Omental fat pad (tissue), 4 donors: ENCODE measurements at places on chromosomes 11 and 22. TPM values are rescaled to one million over a fixed set of nuclear protein-coding genes. Genes with fewer than 3 reads are reported as not detected.

GRCh38 chr22:36360871-36361383 lies 26.8 kb downstream of the MYH9 start:
- DNase-seq: no peak

DNA sequence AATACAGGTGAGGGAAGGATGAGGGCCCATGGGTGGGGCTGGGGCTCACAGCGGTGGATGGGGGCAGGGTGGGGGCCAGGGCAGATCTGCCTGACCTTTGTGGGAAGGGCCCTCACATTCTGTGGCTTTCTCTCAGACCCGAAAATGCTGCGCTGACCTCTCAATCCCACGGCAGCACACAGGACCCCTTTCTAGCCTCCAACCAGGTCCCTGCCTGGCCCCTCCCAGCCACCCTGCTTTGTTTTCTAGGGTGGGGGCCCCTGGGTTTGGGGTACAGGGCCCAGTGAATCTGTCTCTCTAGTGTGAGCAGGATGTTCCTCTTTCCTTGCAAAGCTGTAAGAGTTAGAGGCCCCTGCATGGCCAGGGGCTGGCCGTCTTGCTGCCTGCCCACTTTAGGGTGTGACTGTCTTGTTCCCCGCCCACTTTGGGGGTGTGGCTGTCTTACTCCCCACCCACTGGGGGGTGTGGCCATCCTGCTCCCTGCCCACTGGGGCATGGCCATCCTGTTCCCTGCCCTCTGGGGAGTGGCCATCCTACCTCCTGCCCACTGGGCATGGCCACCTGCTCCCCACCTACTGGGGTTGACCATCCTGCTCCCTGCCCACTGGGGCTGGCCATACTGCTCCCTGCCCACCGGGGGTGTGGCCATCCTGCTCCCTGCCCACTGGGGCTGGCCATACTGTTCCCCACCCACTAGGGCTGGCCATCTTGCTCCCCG lies 11.5 kb downstream of the PARVG start:
- DNase-seq: no peak

DNA sequence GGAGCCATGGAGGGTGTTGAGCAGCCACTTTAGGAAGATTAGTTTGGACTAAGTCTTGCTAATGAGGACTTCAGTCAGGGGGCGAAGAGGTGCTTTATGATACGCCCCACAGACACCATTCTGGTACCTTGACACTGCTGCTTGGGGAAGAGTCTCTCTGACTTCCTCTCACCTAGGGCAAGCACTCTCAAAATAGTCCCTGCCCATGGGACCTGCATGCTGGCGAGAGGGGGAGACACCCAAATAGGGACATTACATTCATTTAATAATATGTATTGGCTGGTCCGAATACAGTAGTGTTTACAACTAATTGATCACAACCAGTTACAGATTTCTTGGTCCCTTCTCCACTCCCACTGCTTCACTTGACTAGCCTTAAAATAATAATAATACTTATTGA lies 4.4 kb upstream of the CATSPERZ start:
- DNase-seq: no peak

DNA sequence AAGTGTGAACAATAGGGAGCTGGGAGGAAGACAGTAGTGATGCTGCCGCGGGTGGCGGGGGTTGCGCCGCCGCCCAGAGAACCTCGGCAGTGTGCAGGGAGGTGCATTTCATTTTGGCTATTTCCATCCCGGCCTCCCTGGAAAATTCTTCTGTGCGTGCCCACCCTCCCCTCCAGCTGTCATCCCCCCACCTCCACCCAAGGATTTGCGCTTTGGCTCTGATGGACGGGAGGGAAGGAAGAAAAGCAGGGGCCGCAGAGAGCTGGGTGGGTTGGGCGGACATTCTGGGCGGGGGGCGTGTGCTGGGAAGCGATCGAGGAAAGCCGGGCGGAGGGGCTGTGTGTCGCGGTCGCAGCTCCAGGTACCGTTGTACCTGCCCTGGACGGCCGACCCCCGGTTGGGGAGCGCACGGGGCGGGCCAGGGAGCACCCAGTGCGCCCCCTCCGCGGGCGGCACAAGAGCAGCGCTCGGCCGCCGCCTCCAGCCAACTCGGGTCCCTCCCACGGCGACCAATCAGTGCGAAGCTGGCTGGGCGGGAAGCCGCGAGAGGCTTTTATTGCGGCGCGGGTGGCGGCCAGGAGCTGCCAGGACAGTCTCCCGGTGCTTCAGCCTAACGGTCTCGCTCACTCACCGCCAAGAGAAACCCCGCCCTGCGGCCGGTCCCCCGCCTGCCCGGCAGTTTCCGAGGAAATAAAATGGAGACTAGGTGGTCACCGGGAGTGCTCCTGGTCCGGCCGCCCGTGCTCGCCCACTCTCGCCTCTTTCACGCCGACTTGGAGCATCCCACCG lies 1.6 kb downstream of the NCAM1 start:
- DNase-seq: no peak

CHST1 gene
- 2.9 TPM for total RNA-seq

SULT4A1 gene
- 0.25 TPM for total RNA-seq

GGTLC2 gene
- total RNA-seq: not detected

OR8D4 gene
- total RNA-seq: not detected
